ENCODE measurements at places on chromosomes 11 and 22.

- DNase-seq, result peak; percentile 19
Measured at GRCh38 chr22:48235744-48236143, 1473.3 kb downstream of the TBC1D22A start.

- DNase-seq, result peak; percentile 41
Measured at GRCh38 chr22:43446916-43447315, 35.1 kb downstream of the MPPED1 start.

- DNase-seq, result no peak
Measured at GRCh38 chr22:17369439-17370025, at the start of gene CECR2. CECR2 (plus strand) TSS chr22:17369460; CDS start chr22:17369784, 324 bp downstream.

GRCh38 chr11:46914910-46915309 is 3.4 kb downstream of the LRP4 start:
- no peak for DNase-seq

GRCh38 chr11:81658722-81659121 is 1074.9 kb downstream of the FAM181B start:
- no peak for DNase-seq

- no peak for DNase-seq
Measured at GRCh38 chr11:134781380-134781866, 369.4 kb upstream of the B3GAT1 start.

DNA sequence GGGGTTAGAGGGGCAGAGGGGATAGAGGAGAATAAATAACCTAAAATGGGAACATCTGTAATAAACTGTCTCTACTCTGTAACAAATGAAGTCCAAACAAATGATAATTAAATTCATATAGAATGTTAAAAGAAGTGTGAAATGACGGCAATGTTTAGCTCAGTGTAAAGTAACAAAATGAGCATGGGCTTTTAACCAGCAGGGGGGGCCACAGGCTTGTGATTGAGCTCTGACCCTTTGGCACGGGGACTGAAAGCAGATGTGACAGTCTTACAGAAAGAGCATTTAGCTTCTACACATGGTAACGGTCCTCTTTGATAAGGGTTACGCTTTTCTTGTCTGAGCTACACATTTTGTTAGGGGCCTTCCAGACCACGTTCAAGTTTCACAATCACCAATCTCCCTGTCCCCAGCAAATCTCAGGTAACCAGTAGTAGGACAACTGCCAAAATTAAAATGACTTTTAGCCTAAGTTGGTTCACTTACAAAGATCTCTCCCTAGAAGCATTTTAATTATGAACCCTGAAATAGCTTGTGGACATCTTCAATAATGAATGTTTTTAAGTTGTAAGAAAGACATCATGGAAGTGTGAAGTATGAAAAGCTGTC is 262.5 kb downstream of the DCDC1 start:
- no peak for DNase-seq
